ENCODE measurements at places on chromosomes 12 and 14.
A peak's percentile ranks its signal among the peaks of the same experiment; 100 is the strongest.

DNA sequence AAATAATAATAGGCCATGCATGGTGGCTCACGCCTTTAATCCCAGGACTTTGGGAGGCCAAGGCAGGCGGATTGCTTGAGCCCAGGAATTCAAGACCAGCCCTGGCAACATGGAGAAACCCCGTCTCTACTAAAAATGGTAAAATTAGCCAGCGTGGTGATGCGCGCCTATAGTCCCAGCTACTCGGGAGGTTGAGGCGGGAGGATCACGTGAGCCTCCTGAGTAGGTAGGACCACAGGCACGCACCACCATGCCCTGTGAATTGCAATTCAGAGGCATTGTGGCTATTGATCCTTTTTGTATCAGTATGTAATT lies 2.3 kb downstream of the ARHGDIB start:
- DNase-seq, result no peak

GRCh38 chr14:56580221-56580711 lies 668 bp downstream of the TMEM260 start:
- DNase-seq, result no peak

DNA sequence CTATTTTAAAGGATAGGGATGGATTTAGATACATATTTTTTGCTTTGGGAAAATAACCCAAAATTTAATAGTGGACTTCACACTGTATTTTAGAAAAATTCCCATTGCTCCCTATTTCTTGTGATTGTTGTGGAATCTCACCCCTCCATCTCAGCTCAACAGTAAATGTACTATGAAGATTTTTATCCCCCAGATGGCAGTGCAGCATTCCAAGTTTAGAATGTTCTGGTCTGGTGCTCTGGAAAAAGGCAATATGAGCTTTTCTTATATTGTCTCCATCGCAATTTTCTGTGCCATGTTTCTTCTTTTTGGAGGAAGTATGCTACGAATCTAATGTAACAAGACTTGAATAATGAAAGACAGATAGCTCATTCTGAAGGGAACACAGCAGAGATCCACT lies 471.7 kb upstream of the SYT1 start:
- DNase-seq, result no peak

DNA sequence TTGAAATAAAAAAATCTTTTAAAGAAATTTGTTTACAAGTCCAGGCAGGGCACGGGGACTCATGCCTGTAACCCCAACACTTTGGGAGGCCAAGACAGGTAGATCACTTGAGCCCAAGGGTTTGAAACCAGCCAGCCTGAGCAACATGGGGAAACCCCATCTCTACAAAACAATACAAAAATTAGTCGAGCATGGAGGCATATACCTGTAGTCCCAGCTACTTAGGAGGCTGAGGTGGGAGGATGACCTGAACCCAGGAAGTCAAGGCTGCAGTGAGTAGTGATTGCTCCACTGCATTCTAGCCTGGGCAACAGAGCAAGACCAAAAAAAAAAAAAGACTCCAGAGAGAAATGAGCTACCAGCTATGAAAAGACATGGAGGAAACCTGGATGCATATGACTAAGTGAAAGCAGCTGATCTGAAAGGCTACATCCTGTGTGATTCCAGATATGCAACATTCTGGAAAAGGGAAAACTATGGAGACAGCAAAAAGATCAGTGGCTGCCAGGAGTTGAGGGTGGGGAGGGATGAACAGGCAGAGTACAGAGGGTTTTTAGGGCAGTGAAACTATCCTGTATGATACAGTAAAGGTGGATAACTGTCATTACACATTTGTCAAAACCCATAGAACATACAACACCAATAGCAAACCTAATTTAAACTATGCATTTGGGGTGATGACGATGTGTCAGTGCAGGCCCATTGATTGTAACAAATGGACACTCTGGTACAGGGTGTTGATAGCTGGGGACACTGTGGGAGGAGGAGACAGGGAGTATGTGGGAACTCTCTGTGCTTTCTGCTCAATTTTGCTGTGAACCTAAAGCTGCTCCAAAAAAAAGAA lies 59.9 kb downstream of the PRKAB1 start:
- no peak for DNase-seq

- peak; percentile 22 for DNase-seq
Observed at GRCh38 chr12:7144414-7145120, 14.4 kb downstream of the CLSTN3 start.

DNA sequence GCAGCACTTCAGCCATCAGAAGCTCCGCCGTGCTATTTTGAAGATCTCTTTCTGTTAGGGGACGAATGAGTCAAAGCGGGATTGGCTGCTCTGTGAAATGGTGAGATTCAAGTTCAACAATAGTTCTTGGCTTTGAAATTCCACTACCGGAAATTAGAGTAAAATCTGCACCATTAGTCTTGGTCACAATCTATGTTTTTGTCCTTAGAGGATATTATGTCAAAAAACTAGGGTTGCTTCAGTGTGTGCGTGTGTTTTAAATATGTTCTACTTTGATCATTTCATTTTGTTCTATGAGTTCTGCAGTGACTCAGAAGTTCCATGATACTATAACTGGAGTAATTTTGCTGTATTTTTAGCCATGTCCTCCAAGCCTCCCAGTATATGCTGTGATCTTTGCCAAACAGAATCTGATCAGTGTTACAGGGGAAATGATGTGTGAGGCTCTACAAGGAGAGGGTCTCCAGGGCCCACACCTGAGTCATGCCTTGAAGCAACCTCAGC lies 22.6 kb downstream of the GPHB5 start:
- DNase-seq, result no peak

GRCh38 chr12:75865315-75865714 lies 166.3 kb downstream of the PHLDA1 start:
- peak; percentile 45 for DNase-seq

DNA sequence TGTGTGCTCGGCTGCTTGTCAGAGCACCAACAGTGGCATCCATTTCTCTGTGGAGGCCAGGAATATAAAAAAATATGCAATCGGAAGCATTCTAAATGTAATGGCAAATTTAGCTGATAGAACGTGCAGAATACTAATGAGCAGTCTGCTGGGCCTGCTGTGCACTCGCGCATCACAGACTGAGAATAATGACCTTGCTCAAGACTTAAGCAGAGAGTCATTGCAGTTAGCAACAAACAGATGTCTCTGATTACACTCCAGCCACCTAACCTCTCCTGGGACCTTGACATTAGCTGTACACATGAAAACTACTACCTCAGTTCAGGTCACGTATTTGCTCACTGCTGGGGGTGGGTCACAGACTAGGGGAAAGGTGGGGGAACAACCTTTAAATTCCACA lies 269.2 kb upstream of the DAAM1 start:
- no peak for DNase-seq

GRCh38 chr14:77889971-77890442 lies 90.1 kb downstream of the ADCK1 start:
- DNase-seq, result no peak

GRCh38 chr14:24329736-24330135 lies 5.1 kb downstream of the ADCY4 start:
- no peak for DNase-seq

DNA sequence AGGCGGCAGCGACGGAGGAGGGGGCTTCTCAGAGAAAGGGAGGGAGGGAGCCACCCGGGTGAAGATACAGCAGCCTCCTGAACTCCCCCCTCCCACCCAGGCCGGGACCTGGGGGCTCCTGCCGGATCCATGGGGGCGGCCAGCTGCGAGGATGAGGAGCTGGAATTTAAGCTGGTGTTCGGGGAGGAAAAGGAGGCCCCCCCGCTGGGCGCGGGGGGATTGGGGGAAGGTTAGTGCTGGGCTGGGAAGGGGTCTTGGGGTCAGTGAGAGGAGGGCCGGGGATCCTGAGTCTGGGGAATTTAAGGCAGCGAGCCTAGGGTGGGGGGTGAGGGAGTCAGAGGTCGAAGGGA lies 203 bp downstream of the NFATC4 start:
- DNase-seq, result no peak

DNA sequence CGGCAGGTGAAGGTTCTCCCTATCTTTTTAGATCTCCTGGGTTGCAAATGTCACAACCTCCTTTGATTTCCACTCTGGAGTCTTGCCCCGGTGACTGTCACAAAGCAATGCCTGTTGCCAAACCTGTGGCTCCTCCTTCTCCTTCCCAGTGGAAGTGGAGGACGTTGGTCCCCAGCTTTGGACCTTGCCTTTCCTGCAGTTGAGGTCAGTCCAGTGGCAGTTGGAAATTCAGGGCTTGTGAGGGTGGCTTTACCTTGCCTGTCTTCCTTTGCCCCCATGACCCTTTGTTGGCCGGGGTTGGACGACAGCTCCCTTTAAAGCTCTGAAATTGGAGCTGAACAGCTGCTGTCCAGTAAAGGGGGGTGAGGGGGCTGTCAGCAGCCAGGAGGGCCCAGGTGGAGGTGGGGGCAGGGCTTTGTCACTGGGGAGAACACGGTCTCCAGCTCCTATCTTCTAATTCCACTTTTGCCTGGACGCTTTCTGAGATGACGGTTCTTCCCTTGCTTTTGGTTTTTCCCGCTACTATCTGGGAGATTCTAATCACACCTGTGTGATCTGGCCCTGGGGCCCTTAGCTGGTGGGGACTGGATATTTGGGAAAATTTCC lies 4.1 kb downstream of the TEAD4 start:
- DNase-seq, result no peak

DNA sequence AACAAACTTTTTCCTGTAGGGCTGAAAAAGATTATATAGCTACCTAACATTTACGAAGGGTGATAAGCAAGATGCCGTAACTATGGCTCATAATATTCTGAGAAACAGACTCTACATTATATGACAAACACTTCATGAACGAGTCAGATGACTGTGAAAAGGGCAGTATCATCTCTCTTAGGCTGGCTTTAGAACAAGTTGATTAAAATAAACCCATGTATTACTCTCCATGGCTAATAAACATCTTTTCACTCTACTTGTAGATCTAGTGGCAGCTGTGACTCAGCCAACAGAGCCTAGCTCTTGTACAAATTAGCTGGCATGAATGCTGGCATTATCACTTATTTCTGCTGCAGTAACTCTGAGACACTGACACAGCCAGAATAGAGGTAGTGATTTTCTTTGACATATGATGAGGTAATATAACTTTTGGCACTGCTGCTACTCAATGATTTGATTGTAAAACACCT lies 47.1 kb downstream of the SLC2A13 start:
- DNase-seq, result no peak

DNA sequence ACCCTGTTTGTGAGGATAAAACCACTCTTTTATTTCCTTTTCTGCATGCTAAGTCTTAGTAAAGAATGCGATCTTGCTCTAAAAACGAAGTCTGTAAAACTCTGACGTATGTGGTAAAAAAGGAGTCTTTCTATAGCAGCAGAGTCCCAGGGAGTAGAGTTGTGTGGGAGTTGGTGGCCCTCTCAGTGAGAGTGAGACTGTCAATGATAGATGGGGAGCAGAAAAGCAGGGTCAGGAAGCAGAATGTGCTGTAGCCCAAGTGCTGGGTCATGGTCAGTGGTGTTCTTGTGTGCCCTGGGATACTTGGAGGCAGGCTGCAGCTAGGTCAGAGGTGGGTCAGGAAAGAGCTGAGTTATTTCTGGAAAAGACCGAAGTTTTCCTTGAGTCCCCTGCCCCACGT lies 20.3 kb upstream of the GPR33 start:
- no peak for DNase-seq

GRCh38 chr14:63624701-63625100 lies 17.0 kb downstream of the WDR89 start:
- no peak for DNase-seq

DNA sequence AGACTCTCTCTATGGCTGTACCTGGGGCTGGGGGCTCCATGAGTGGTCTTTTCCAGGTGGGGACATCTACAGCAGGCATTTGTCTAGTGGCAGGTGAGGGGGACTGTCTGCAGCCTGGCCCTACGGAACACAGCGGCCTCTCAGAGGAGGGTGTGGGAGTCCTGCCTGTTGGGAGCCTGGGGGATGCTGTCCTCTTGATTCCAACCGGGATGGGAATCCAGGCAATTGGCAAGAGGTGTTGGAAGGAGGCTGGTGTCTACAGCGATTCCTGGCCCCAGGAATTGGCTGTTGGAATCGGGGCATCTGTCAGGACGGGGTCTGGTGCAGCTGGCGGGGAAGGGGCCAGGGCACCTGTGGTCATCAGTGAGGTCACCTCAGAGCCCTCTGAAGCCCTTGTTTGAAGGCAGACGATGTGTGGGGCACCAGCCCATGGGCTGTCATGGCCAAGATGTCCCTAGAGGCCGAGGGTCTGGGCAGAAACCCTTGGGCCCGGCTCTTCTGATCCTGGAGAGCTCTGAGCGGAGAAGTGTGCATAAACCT lies 386.3 kb downstream of the TMEM121 start:
- no peak for DNase-seq

GRCh38 chr14:47257013-47257412 lies 418.4 kb downstream of the MDGA2 start:
- DNase-seq, result no peak

GRCh38 chr12:29004936-29005304 lies 144.2 kb upstream of the FAR2 start:
- DNase-seq, result no peak

DNA sequence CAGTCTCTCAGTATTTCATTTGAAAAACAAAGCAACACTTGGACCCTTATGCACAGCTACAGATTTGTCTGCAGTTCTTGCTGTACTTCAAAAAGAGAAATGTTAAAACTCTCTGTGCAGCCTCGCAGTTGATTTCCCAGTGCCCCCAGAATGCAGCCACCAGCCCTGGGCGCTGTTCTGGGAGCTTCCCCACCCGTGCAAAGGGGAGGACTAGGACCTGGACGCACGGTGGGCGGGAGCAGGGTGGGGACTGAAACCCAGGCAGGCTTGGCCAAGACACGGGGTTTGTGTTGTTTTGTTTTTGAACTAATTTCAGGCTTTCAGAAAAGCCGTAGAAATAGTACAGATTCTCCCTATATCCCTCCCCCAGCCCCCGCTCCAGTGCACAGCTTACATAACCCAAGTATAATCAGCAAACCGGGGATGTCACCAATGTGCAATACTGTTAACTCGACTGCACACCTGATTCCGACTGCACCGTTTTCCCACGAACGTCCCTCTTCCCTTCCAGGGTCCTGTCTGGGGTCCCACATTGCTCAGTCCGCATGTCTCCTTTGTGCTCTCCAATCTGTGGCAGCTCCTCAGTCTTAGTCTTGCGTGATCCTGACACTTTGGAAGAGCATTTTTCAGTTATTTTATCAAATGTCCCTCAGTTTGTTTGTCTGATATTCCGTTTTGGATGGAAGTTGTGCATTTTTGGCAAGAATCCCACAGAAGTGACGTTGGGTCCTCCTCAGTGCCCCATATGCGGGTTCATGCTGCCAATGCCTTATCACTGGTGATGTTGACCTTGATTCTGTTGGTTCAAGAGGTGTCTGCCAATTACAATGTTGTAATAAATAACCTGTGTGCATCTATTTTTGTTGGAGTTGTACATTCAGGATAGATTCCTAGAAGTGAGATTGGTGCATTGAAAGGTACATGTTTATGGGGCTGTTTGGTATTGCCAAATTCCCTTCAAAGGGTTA lies 95.9 kb downstream of the SETD3 start:
- DNase-seq, result no peak

GRCh38 chr12:97308576-97309198 lies 153.9 kb upstream of the RMST start:
- DNase-seq, result peak; percentile 36

Measured in glomerular endothelial cell (primary cell).